Ascending aorta (tissue), 2 donors: ENCODE measurements at places on chromosomes 3 and 15. TPM values are rescaled to one million over a fixed set of nuclear protein-coding genes. Genes with fewer than 3 reads are reported as not detected.

DNA sequence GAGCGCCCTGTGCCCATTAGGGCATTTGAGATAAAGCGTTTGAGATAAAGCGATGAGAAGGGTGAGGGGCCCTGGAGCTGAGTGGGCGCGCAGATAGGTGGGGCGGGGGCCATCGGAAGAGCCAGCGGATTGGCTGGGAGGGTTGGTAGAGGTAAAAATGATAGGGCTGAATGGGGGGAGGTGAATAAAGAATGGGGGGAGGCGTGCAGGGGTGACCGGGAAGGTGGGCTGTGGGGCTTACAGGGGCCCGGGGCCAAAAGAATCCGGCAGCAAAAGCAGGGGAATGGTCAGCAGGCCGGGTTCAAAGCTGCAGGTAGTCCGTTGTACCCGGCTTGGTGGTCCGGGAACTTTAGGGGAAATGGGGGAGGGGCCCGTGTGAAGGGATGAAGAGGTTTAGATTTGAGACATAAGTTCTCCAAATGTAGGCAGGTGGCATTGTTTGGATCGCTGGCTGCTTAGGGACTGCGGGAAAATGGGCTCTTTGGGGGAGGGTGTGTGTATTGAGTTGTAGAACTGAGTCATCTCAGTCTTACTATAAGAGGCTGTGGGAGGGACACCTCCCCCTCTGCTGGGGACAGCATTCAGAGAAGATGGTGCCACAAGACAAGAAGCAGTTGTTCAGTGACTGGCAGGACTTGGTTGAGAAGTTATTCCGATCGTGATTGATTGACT is 610 bp downstream of the ARID3B start:
- H3K36me3 ChIP-seq: no peaks in the 10 kb centered on the region
- no peaks in the 10 kb centered on the region for H3K27me3 ChIP-seq
- peak overlapping the region; percentile 98 for H3K4me3 ChIP-seq
- H3K27ac ChIP-seq: peak overlapping the region; percentile 90

GRCh38 chr15:40925495-40925862 is 3.7 kb upstream of the DLL4 start:
- H3K36me3 ChIP-seq: no peaks in the 10 kb centered on the region
- H3K4me1 ChIP-seq: peaks cover 23% of the 10 kb centered on the region
- no peaks in the 10 kb centered on the region for H3K27me3 ChIP-seq
- DNase-seq: no peak
- no peak overlapping the region for H3K27ac ChIP-seq

DNA sequence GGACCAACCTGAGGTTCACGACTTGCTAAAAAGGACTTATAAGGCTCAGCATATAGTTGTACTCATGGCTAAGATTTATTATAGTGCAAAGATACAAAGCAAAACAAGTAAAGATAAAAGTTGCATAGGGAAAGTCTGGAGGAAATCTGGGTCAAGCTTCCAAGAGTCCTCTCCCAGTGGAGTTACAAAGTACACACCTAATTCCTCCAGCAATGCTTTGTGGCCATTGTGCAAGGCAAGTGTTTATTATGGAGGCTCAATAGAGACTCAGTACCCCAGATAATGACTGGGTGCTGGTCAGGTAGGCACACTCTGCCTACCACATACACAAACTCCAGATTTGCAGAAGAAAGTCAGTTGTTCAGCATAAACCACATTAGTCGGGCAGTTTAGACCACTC is 22.9 kb downstream of the LNP1 start:
- peaks cover 5% of the 10 kb centered on the region for H3K4me1 ChIP-seq
- H3K27ac ChIP-seq: no peak overlapping the region
- H3K27me3 ChIP-seq: no peaks in the 10 kb centered on the region
- H3K4me3 ChIP-seq: no peak overlapping the region
- no peaks in the 10 kb centered on the region for H3K36me3 ChIP-seq

- H3K27me3 ChIP-seq: no peaks in the 10 kb centered on the region
- no peak overlapping the region for H3K27ac ChIP-seq
- peaks cover 3% of the 10 kb centered on the region for H3K4me1 ChIP-seq
Observed at GRCh38 chr15:92657486-92657885, 1.9 kb upstream of the FAM174B start.

DNA sequence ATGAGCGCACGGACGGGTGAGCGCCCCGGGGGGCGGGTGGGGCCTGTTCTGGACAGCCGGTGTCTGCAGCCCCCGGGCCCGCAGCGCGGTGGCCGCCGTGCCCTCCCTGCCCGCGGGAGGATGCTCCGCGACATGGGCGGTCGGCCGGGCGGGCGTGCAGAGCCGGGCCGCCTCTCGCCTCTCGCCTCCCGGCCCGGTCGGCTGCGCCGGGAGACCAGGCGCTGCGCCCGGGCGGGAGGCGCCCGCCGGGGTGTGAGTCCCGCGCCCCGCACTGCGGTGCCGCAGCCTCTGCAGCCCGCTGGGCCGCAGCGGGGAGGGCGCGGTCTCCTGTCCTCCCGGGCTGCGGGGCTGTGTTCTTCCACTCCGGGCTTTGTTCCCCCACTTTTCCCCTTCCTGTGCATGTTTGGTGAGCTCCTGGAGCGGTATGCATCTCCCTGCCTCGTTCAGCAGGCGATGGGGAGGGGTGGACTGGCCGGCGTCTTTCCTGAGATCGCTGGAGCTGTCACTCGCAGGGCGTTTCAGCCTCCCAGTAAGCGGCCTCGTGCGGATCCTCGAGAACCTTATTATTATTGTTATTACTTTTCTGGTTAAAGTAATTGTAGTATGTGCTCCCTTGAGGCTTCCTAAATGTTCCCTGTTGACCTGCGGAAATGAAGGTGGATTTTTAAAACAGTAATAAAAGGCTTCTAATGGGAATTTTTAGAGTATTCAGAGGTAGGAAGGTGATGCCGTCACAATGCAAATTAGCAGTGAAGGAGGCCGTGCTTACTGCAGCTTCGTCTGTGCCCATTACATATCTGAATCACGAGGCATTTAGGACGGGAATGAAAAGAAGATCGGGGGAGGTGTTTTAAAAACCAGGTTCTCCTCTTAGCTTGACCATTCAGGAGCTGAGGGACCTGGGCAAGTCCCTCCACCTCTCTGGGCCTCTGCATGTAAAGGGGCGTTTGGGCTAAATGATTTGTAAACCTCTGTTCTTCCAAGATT is 593 bp downstream of the TMOD2 start:
- no peaks in the 10 kb centered on the region for H3K4me1 ChIP-seq
- peak overlapping the region; percentile 98 for H3K4me3 ChIP-seq
- no peaks in the 10 kb centered on the region for H3K27me3 ChIP-seq
- DNase-seq: no peak
- no peaks in the 10 kb centered on the region for H3K36me3 ChIP-seq

Gene FRMD4B
- total RNA-seq: 13.5 TPM

DNA sequence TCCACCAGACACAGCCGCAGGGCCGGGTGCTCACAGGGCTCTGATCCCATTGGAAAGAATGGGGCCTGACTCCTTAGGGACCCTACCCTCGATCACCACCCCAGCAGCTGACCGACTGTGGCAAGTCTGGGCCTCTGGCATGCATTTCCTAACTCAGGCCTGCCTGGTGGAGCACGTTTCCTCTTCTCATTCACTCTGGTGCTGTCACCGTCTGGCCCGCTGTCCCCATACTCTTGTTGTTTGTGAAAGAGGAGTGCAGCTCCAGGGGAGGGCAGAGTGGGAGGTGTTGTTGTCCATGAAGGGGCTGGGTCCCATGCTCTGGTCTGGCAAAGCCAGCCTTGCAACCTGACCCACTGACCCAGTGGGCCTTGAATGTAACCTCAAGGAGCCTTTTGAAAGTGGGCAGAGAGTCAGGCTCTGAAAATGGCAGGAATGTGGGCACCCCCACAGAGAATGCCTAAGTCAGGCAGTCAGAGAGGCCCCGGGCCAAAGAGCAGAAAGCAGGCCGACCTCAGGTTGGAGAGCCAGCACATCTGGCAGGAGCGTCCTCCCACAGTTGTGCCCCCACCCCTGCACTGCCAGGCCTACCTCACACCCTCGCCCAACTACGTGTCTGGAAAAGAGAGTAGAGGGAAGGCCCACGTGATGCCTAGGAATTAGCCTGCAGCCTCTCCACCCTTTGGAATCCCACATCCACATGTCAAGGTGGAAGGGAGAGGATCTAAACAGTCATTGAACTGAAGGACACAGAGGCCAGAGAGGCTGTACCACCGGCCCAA is 10.9 kb downstream of the SEMA7A start:
- no peaks in the 10 kb centered on the region for H3K36me3 ChIP-seq
- H3K4me1 ChIP-seq: no peaks in the 10 kb centered on the region
- peak overlapping the region; percentile 69 for H3K27ac ChIP-seq
- no peak overlapping the region for H3K4me3 ChIP-seq
- H3K27me3 ChIP-seq: no peaks in the 10 kb centered on the region

GRCh38 chr15:45174069-45174468 is 13.7 kb downstream of the SHF start:
- DNase-seq: no peak
- no peaks in the 10 kb centered on the region for H3K36me3 ChIP-seq
- H3K27ac ChIP-seq: no peak overlapping the region
- H3K27me3 ChIP-seq: no peaks in the 10 kb centered on the region
- no peak overlapping the region for H3K4me3 ChIP-seq

DNA sequence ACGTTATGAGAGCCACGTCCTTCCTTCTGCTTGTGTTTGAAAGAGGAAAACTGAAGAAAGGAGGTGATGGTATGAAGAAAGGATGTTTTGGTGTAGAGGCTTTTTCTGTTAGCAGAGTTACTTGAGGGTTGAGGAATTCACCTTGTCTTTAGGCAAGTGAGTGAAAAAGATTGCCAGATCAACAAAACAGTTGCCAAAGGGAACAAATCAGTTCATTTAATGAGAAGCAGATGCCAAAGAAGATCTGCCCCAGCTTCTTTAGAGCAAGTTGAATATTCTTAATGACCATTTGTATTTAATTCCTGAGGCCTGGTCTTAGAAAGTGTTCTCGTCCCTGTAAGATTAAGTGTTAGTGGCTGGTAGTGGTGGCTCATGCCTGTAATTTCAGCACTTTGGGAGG is 2.6 kb downstream of the CHCHD6 start:
- H3K4me1 ChIP-seq: no peaks in the 10 kb centered on the region
- H3K4me3 ChIP-seq: no peak overlapping the region
- H3K27ac ChIP-seq: no peak overlapping the region
- DNase-seq: no peak

- DNase-seq: no peak
- H3K27me3 ChIP-seq: no peaks in the 10 kb centered on the region
- no peaks in the 10 kb centered on the region for H3K36me3 ChIP-seq
- H3K27ac ChIP-seq: peak overlapping the region; percentile 91
- H3K4me3 ChIP-seq: peak overlapping the region; percentile 92
Observed at GRCh38 chr3:100402256-100402655, 917 bp downstream of the LNP1 start.
